ENCODE measurements at places on chromosomes 5 and 9.

- DNase-seq = no peak
Measured at GRCh38 chr9:4382722-4383317, 83.0 kb upstream of the GLIS3 start.

DNA sequence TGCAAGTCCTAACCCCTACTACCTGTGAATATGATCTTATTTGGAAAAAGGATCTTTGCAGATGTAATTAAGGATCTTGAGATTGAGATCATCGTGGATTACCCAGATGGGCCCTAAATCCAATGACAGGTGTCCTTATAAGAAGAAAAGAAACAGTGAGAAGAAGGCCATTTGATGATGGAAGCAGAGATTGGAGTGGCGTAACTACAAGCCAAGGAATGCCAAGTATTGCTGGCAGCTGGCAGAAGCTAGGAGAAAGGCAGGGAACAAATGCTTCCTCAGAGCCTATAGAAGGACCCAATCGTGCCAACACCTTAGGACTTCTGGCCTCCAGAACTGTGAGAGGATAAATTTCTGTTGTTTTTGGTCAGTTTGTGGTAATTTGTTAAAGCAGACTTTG lies 70.1 kb upstream of the PALM2AKAP2 start:
- DNase-seq = no peak

DNA sequence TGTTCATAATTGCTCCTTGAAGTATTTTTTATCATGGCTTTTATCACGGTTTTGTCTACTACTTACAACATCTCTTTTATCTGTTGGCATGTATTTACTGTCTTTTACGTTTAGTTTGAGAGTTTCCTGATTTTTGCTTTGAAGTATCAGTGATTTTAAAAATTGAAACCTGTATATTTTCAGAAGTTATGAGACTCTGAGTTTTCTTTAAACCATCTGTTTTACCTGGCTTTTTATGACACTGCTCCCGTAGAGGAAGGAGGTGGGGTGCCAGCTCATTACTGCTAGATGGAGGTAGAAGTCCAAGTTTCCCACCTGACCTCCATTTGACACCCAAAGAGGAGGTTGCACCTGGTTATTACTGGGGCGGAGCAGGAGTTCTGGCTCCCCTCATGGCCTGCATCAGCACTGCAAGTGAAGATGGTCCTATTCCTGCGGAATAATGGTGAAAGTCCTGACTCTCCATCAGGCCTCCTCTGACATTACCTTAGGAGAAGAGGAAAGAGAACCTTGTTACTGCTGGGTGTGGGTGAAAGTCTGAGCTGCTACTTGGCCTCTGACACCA lies 10.0 kb upstream of the ZNF131 start:
- DNase-seq = peak; percentile 42

GRCh38 chr9:92275541-92275940 lies 18.0 kb downstream of the IARS1 start:
- DNase-seq = no peak

DNA sequence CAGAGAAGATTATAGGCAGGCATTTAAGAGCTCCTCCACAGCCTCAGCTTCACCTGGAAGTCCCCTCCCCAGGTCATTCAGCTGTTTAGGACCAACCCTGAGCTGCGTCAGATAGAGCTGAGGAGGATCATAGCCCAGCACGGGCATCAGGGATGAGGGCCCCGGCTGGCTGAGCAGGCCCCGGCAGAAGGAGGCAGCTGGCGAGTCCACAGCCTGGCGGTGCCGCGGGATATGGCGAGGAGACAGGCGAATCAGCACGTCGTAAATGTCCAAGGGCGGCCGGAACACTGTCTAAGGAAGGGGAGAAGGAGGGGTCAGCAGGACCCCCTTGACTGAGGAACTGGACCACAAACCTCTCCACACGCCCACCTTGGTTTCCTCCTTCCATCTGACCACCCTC lies 10.6 kb downstream of the NOL6 start:
- no peak for DNase-seq

DNA sequence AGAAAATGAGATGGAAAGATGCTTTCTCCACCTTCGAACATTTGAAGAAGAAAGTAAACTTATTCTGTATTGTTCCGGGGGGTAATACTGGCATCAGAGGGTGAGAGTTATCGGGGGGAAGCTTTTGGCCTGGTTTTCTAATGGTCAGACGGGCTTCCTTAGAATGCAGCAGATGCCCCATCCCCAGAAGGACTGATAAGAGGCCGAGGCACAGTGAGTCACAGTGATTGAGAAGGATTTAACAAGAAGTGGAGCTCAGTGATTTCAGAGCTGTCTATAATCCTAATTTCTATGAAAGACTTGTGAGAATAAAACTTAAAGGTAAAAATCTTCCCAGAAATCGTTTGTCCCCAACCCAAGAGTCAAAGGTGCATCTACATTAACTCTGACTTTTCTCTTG lies 123.9 kb downstream of the DOCK8 start:
- no peak for DNase-seq

DNA sequence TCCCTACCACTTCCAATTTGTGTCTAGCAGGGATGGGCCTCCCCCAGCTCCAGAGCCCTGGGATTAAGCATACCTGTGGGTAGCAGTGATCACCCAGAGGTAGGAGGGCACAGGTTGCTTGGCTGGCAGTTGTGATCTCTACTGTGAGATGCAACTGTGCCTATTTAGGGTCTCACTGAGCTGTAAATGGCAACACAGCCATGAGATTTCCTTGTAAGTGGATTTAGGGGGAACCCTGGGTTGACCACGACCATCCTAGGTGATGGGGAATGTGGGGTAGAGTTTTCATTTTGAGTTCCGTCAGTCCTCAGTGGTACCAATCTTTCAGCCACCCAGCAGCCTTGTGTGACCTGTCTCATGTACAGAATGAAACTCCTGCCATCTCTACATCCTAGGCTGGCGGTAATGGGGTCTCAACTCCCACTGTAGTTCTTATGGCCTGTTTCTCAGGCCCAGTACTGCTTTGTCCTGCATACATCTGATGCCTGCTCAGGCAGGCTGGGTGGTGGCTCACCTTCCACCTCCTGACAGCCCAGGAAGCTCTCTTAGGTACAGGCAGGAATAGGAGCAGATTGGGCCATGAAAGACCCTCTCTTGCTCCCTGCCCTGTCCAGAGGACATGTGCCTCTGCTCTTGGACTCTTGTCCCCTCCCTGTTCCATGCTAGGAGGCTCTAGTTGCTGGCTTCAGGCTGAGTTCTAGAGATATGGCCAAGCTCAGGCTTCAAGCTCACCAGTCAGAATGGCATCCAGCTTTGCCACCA lies 8.1 kb downstream of the HNRNPAB start:
- DNase-seq = no peak

GRCh38 chr5:76007904-76008303 lies 75.3 kb upstream of the SV2C start:
- DNase-seq = no peak
